ENCODE measurements at places on chromosomes 12 and 14.

DNA sequence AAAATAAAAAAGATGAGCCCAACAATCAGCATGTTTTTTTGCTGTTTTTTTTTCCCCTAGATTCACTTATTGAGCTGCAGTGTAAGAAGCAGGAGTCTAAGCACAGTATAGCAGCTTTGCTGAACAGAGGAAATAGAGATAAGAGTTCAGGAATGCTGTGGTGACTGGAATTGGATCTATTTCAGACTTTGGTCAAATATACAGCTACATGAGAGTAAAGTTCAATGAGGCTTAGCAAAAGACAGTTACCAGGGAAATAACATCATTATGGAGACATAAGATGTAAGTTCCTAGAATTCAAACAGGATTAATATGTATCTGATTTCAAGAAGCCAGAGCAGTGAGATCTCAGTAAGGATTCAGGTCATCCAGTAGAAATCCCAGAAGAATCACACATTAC, 613.0 kb downstream of the RPS29 start:
- no peak for DNase-seq

DNA sequence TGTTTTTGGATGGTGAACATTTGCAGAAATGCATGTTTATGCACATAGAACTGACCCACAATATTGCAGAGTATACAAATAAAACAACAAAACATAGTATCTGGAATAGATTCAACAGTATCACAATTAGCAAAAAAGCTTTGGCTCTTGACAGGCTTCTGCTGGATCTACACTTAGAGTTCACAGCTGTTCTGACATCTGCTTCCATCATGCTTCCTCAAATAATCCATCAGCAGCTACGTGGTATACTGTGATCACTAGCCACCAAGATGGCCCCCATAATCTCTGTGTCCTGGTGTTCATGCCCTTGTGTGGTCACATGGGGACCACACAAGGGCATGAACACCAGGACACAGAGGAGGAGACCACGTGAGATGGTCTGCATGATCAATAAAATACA, 166.6 kb upstream of the CCDC198 start:
- no peak for DNase-seq

GRCh38 chr12:122133192-122133950, 40.6 kb downstream of the IL31 start:
- DNase-seq = no peak

DNA sequence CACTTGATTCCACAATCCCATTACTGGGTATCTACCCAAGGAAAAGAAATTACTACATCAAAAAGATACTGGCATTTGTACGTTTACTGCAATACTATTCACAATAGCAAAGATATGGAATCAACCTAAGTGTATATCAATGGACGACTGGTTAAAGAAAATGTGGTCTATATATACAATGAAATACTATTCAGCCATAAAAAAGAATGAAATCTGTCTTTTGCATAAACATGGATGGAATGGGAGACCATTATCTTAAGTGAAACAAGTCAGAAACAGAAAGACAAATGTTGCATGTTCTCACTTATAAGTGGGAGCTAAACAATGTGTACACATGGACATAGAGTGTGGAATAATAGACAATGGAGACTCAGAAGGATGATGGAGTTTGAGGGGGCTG, 5.0 kb upstream of the OS9 start:
- DNase-seq = no peak

DNA sequence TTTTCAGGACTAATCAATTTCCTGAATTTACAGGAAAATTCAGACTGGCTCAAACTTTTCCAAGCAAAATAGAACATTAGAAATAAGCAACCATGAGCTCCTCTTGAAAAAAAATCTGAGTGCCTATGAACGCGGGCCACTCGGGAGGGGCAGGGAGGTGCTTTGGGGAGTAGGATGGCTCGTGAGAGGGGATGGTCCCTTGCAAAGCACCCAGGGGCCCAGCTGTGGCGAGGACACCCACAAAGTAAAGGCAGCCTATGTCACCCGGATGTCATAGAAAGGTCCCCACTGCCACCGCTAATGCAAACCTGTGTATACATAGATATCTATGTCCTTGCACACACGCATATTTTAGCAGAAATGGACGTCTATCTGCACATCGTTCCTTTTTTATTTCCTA, 309.9 kb downstream of the ADGRD1 start:
- DNase-seq = no peak

- no peak for DNase-seq
Measured at GRCh38 chr12:29739279-29739991, 44.3 kb downstream of the TMTC1 start.

- DNase-seq = no peak
Measured at GRCh38 chr12:103572312-103573045, 14.6 kb upstream of the STAB2 start.

- DNase-seq = no peak
Measured at GRCh38 chr12:111759991-111760390, 6.7 kb upstream of the ALDH2 start.

DNA sequence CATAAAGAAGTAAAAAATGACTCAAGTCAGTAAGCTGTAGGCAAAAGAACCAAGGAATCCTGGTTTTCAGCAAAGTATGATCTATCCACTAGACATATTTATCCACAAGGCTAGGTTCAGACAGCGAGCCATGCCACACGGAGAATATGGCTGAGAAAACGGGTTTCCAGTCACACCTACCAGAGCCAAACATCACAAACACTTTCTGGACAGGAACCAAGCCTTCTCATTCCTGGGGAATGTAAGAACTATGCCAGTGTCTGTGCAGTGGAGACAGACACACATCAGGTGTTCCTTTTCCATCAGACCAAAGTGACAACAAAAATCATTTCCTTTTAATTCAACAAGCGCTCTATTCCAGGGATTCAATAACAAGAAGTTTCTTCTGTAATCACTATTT, 41.1 kb downstream of the AREL1 start:
- no peak for DNase-seq

DNA sequence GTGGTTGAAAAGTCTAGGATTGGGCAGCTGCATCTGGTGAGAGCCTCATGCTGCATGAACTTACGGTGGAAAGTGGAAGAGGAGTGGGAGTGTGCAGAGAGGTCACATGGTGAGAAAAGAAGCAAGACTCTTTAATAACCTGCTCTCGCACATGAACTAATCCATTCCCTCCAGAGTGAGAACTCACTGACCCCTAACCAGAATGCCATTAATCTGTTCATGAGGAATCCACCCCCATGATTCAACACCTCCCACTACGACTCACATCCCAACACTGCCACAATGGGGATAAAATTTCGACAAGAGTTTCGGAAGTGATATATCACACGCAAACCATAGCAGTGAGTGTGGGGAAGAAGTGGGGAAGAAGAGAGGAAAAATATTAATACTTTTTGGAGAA, 377.4 kb downstream of the NAV3 start:
- DNase-seq = no peak

- no peak for DNase-seq
Measured at GRCh38 chr14:95011445-95012006, 145.8 kb downstream of the DICER1 start.

- DNase-seq = no peak
Measured at GRCh38 chr12:47207829-47208248, 128.1 kb upstream of the AMIGO2 start.

- no peak for DNase-seq
Measured at GRCh38 chr14:70032447-70032846, 153.2 kb downstream of the SMOC1 start.

DNA sequence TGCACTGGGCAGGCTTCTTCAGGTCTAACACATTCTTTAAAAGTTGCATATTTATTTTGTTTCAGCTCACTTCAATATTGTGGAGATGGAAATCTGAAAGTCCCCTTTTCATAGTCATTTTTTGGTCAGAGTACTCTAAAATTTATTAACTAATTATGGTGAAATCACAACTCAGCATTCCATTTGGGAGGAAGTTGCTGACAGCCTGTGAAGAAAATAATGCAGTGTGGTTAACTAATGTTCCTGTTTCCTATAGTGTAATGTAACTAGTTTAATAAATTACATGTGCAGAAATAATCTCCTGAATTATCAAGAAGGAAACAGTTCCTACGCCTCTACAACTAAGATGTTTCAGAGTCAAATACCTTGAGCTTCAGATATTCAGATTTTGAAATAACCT, 17.1 kb downstream of the LRFN5 start:
- DNase-seq = no peak

- DNase-seq = no peak
Measured at GRCh38 chr14:64723691-64724577, 19.7 kb downstream of the PLEKHG3 start.

DNA sequence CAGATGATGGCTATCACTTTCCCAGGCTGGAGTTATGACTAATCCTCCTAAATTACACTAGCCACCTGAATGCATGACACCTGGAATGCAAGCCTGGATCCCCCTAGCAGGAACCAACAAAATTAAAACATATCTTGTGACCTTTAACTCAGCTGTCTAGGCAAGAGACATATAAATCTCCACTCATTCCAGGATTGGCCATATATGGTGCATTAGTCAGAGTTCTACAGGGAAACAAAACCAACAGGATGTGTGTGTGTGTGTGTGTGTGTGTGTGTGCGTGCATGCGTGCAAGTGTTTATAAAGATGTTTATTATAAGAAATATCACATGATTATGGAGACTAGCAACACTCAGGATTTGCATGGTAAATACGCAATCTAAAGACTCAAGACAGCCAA, 212.8 kb downstream of the KIF21A start:
- DNase-seq = no peak

DNA sequence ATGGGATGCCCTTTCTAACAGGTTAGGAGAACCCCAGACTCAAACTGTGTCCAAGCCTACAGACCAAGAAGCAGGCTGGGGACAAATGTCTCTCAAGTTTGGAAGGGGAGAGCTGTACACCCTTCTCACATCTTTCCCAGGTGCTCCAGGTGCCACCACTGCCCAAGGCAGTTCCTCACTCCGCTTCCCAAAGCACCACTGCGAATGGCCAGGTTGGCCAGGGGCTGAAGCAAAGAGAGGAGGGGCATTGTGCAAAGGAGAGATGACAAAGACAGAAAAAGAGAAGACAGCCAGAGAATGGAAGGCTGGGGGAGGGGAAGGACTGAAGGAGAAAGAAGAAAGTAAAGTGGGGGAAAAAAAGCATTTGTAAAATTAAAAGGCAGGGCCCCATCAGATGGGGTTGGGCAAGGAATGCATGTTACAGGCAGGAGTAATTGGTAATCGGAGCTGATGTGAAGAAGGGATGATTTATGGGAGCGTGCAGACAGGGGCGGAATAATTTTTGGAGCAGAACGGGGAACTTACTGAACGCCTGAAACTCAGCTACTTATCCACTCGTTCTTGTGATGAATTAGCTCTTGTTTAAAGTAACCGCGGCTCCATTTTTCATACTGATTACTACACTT, 165.8 kb downstream of the ESRRB start:
- DNase-seq = no peak

GRCh38 chr12:113935459-113935858, 30.7 kb downstream of the RBM19 start:
- no peak for DNase-seq

GRCh38 chr12:4918950-4919660, 9.4 kb downstream of the KCNA1 start:
- no peak for DNase-seq

DNA sequence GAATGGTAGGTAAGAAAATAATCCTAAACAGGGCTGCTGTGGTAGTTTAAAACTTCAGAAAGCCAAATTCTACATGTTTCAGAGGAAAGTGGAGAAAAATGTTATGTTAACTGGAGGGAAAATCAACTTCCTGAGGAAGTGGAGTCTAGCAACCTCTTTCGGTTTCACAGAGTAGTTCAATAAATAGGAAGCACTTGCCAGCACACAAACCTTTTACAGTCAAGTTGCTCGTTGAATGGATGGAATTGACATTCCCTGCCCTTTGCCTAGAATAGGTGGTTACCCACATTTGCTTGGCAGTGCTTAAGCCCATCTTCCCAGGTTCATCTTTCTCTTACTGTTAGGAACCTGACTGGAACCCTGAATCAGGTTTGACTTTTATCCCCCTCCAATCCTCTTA, 15.9 kb downstream of the ANKRD13A start:
- DNase-seq = no peak

DNA sequence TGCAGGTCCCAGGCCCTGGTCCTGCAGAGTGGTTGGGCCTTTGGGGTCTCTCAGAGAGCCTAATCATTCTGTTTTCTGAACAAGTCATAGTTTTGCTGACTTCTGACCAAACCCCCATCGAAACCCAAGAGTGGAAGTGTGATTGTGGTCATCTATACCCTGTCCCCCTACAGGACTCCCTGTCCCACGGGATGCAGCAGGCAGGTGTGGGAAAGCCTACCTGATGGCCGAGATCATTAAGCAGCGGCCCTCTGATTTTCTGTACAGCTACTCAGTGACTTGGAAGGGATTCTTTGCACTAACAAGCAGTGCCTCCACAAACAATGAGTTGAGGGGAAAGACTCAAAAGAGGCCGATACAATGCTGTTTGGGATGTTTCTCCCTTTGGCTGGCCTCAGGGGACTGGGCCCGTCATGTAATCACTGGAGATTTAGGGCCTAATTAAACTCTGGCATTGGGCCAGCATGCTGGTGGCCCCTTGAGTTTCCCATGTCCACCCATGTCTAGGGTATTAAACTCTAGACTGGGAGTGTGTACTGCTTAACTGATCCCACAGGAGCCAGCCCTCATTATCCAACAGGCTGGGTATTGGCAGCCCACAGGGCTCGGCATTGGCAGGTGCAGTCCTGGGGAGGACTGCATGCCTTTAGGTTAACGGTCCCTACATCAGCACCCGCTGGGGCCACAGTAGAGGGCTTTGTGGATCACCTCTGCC, 192.8 kb downstream of the ZFP36L1 start:
- no peak for DNase-seq

DNA sequence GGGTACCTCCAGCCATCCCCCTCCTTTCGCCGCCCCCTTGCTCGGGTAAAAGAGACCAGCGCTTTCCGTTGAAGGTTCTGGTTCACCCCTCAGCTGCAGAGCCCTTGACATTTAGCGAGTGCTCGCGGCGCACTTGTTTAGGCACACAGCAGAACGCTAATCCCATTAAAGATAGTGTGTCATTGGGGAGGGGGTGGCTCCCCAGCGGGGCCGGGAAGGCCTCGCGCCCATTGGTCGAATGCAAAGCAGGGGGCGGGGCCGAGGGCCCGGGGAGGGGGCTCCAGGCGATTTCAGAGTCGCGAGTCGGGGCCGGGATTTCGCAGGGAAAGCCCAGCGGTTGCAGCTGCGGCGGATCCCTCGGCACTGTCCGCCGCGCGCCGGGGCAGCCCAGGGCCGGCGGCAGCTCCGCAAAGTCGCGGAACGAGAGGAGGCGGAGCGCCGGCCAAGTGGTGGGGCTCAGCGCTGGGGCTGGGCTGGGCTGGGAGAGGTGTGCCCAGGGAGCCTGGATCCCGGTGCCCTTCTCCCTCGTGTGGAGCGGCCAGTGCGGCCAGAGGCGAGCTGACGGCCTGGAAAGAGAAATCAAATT, 122.9 kb downstream of the TSPAN9 start:
- DNase-seq = peak; percentile 52

DNA sequence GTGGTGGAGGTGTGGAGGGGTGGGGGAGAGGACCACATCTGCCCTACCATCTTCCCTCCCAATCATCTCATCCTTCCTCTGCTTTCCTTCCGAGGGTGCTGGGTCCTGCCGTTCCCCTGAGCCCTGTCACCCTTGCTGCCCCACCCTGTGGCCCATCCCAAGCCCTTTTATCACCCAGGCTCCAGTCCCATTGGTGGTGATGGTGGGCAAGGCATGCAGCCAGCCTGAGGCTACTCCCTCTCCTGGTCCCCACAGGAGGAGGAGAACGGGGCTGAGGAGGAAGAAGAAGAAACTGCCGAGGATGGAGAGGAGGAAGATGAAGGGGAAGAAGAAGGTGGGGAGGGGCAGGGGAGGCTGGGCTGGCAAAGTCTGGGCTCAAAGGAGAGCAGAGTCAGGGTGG, 2.7 kb upstream of the LAG3 start:
- no peak for DNase-seq

- no peak for DNase-seq
Measured at GRCh38 chr12:99232324-99232723, 415.2 kb upstream of the GARIN6 start.

GRCh38 chr12:102797528-102797927, 119.5 kb downstream of the PAH start:
- DNase-seq = no peak
